Mesenteric fat pad (tissue), 1 donor: ENCODE measurements at places on chromosomes 2 and 18. TPM values are rescaled to one million over a fixed set of nuclear protein-coding genes. Genes with fewer than 3 reads are reported as not detected.

Gene RND3
- 225 TPM for total RNA-seq

Gene OTOS
- not detected for total RNA-seq

Gene SPEG
- 4.7 TPM for total RNA-seq

Gene BOK
- total RNA-seq = 115 TPM

Gene FAM237A
- not detected for total RNA-seq

Gene VPS54
- 22.2 TPM for total RNA-seq

Gene KATNAL2
- total RNA-seq = 4.8 TPM

Gene KCNK3
- total RNA-seq = 1.9 TPM

Gene CYP26B1
- 41.9 TPM for total RNA-seq

Gene ANKRD62
- not detected for total RNA-seq

Gene NOL4
- total RNA-seq = not detected

Gene NEURL3
- total RNA-seq = not detected

Gene SLC4A3
- 6.7 TPM for total RNA-seq
